ENCODE measurements at places on chromosomes 2 and 18.
A peak's percentile ranks its signal among the peaks of the same experiment; 100 is the strongest.

DNA sequence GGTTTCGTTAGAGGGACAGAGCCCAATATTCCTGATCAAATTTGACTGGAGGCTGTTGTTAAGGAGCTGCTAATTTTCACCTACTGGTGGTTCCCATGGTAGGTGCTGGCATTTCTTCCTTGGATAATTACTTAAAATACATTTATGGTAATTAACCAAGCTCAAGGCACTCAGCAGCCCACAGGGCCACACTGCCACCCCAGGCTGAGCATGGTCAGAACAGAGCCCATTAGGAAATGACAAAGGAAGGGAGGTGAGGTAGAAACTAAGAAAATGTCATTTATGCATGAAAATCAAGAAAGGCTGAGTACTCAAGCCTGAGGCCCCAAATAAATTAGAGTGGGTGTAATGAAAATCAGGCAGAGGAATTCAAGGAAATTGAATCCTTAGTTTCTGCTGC is 510.2 kb upstream of the GYPC start:
- no peak for DNase-seq

DNA sequence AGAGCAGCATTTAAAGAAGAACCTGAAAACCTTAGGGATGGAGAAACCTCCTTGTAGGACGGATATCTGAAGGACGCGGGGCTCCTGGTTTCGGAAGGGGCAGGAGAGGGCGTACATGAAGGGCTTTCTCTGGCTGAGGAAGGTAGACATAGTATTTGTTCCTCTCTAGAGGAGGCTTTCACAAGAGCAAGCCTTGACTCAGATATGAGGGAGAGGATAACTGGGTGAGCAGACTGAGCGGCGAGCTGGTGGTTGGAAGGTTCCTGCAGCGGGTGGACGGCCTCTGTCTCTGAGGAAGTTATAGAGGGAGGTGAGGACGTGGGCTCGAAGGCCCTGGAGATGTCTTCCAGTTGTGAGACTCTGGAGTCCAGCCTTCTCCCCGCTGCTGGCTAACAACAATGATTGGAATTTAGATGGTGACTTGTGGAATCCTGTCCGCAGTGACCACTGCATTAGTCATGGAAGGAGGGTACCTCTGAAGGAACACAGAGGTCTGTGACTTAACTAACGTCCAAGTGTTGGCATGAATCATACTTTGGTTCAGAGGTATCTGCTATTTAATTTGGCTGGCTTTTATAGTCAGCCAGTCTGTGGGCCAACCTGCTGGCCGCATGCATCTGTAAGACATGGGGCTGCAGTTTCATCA is 80.9 kb downstream of the ASAP2 start:
- DNase-seq: peak; percentile 40

GRCh38 chr2:101463911-101464641 is 10.8 kb downstream of the RFX8 start:
- peak; percentile 90 for DNase-seq

DNA sequence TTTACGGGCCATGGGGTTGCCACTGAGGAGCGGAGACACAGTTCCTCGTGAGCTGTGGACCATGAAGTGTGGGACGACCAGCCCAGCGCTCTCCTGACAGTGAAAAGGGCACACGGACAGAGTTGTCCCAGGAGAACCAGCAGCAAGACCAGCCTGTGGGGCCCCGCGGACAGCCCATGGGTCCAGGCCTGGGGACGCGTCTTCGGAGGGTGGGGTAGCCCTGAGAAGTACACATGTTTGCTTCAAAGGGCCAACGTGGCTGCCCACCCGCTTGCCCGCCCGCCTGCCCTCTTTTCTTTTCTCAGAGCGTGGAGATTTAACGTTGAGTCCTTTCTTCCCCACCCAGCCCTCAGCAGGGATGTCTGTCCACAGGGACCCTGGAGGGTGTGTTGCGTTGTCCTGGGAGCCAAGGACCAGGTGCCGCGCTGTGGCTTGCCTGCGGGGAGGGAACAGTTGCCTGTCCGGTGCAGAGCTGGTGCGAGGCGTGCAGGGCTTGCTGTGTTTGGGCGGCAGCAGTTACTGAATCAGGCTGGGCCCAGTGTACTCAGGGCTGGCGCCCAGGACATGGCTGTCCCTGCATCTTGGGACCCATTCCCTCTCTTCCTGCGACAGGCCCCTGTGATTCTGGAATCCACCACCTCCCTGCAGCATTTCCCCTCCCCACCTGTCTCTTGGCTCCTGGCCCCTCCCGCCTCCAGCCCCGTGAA is 120.1 kb upstream of the HDAC4 start:
- no peak for DNase-seq

- DNase-seq: no peak
Observed at GRCh38 chr2:46821600-46821999, 94.0 kb downstream of the MCFD2 start.

DNA sequence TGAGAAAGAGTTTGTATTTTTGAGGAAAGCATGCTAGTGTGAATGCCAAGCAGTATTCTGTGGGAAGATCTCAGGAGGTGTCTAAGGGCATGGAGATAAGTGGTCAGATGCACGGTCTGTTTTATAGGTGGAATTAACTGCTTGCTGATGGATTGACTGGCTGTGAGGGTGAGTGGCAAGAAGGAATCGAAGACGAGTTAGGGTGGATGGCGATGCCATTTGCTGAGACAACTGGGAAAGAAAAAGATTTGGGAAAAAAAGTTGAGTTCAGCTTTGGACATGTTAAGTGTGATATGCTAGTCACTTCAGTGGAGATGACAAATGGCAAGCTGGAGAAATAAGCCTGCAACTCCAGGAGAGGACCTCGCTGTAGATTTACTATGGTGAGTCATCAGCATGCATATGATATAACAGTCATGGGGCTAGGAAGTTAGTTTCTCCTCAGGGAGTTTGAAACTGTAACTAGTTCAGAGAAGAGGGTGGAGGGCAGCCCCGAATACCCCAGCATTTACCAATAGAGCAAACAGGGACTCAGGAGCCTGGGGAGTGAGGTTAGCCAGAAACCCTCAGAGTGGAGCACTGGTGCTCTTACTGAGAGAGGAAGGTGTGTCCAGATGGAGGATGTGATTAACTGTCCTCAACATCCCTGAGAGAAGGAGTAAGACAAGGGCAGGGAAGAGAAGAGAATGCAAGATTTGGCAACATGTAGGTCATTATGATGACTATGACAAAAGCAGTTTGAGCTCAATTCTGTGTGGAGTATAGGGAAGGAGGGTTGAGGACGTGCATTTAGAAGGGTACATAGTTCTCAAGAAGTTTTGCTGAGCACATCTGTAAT is 2.0 kb upstream of the HK2 start:
- DNase-seq: peak; percentile 96

DNA sequence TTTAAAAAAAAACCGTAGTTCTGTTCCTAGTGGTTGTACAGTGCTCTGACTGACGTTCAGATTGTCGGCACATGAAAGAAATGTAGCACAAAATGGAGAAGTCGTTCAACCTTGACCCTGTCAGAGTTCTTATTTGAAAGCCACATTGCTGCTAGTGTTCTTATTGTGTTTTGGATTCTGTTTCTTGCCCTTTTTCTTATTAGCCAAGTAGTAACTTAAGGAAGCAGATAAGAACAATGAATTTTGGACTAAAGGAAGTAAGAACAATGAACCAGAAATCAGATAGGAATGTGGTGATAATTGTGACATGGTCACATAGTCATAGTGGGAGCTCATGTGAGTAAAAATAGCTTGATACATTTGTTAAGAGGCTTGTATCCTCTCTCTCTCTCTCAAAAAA is 45.9 kb downstream of the RPIA start:
- DNase-seq: no peak

- DNase-seq: no peak
Observed at GRCh38 chr18:44654573-44654972, 26.1 kb upstream of the SETBP1 start.

DNA sequence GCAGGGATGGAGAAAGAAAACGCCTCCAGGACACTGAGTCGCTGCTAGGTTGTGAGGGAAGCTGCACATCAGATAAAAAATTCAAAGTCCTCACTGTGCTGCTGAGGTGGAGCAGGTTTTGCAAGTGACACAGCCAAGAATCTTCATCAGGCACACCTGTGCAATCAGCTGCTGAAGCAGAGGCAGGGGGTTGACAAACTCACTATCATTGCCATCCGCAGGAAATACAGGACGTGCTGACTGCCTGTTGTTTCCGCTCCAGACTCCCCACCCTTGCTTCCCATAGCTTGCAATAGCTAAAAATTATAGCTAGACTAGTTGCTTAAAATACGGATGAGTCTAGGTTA is 147.8 kb upstream of the FHL2 start:
- DNase-seq: no peak

GRCh38 chr18:28903306-28903705 is 726.4 kb upstream of the CDH2 start:
- DNase-seq: no peak

- peak; percentile 36 for DNase-seq
Observed at GRCh38 chr2:20350041-20350712, 467 bp downstream of the PUM2 start.

DNA sequence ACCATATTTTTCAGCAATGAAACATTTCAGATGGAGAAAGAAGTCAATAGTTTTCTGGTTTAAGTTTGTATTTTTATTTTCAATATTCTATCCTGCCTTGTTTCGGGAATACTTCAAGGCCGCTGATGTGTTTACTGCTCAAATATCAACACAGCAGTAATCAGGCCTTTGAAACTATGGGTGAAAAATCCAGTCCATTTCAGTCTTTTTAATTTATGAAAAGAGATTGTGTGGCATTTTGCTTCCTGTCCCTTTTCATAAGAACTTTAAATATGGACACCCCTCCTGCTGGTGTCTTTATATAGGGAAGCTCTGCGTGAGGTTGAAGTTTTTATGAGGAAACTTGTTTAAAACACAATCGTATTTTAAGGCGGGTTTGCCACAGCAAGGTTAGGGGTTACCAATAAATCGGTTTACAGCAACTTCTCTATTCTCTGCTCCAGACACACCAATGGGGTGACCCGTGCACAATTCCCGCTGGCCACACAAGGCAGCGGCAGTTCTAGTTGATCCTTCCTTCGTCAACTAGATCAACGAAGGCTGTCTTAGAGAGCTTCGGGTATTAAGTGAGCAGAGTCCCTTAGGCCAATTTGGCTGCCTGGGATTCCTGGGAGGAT is 1.2 kb upstream of the TANC1 start:
- DNase-seq: no peak

DNA sequence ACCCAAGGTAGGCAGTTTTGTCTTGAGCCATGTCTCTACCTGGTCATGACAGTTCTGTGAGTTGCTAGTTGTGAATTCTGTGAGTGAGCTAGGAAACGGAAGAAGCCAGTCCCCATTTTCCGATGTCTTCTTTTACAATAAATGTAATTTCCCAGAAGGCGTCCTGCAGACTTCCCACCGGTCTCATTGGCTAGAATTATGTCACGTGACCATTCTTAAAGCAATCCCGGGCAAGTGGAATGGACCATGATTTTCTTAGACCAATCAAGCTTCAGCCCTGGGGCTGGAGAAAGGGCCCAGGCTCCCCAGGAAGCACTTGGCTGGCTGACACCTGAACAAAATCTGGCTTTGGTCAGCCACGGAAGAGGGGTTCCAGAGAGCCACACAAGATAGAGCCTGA is 10.6 kb downstream of the TMEM178A start:
- no peak for DNase-seq

GRCh38 chr2:218734190-218734975 is 23.7 kb downstream of the TTLL4 start:
- peak; percentile 70 for DNase-seq

GRCh38 chr2:117536139-117536538 is 278.4 kb upstream of the DDX18 start:
- DNase-seq: no peak

DNA sequence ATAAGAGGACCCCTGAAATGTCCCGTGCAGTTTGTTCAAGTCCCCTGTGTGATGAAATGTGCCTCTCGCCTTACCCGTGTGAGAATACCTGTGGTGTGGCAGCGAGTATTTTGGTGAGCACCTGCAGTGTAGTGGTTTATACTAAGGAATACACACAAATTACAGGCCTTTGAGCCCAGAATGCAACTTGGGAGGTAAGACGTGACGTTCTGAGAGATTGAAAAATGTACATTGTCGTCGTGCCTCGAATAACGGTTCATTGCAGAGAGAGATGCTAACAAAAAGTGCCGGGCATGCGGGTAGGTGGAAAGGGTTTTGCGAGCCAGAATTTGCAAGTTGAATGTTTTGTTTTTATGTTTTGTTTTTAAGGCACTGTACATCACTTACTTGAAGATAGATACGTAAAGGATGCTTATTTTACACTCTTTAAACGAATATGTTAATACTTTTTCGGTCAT is 867 bp downstream of the RBBP8 start:
- no peak for DNase-seq

- DNase-seq: no peak
Observed at GRCh38 chr2:4618141-4618540, 914.8 kb downstream of the DCDC2C start.

GRCh38 chr18:42100911-42101310 is 145.9 kb downstream of the PIK3C3 start:
- DNase-seq: no peak

DNA sequence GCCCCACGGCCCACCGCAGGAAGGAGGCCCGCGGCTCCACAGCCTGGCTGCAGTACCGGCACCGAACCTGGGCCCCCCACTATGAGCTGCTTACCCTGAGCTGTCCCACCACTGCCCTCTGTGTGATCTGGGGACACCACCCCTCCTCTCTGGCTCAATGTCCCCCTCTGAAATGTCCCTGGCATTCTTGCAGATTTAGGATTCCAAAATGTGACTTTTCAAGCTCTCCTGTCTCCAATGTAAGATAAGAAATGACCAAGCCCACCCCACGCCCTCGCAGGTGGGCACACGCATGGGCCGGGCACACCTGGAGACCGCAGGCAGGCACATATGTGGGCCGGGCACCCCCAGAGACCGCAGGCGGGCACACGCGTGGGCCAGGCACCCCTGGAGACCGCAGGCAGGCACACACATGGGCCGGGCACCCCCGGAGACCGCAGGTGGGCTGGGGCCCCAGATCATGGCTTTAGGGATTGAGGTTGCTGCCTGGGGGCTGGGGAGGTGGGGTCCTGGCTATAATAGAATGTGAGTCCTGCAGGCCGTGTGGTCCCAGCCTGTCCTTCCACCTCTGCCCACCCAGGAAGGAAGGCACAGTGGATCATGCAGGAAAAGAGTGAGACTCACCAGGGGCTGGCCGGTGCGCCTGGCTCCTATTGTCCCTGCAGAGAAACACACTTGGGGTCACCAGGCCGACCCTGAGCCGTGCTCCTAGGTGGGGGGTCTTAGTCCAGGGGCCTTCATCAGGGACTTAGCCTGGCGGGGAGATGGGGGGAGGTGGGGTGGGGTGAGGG is 7.2 kb downstream of the PDCD1 start:
- no peak for DNase-seq

DNA sequence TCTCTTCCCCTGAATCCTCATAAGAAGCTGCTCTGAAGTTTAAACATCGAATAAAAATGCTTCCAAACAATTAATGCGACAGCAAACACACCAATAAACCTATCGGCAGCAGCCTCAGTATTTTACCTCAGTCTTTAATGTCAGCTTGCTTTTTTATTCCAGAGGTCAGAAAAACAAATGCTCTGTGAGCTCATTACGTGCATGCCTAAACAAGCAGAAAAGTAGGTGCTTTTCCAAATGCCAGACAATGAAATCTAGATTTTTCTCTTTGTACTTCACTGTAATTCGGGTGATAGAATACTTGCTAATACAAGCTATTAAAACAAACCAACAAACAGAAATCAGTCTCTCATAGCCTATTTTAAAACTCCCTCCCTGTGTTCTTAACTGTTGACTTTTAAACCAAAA is 381.5 kb downstream of the NRXN1 start:
- no peak for DNase-seq

Data from CD14-positive monocyte (primary cell).